ENCODE measurements at places on chromosomes 1 and 21. TPM values are rescaled to one million over a fixed set of nuclear protein-coding genes. Genes with fewer than 3 reads are reported as not detected.
A peak's percentile ranks its signal among the peaks of the same experiment; 100 is the strongest.

The GUCA2B gene
- not detected for total RNA-seq

The CFHR1 gene
- 0.23 TPM for total RNA-seq

The UBE2U gene
- not detected for total RNA-seq

The GRHL3 gene
- 2.6 TPM for total RNA-seq

The TMPRSS3 gene
- not detected for total RNA-seq

The OR14K1 gene
- total RNA-seq, result not detected

- DNase-seq, result no peak
These were observed 4.1 kb upstream of the TAGLN2 start for GRCh38 chr1:159929155-159930051.

DNA sequence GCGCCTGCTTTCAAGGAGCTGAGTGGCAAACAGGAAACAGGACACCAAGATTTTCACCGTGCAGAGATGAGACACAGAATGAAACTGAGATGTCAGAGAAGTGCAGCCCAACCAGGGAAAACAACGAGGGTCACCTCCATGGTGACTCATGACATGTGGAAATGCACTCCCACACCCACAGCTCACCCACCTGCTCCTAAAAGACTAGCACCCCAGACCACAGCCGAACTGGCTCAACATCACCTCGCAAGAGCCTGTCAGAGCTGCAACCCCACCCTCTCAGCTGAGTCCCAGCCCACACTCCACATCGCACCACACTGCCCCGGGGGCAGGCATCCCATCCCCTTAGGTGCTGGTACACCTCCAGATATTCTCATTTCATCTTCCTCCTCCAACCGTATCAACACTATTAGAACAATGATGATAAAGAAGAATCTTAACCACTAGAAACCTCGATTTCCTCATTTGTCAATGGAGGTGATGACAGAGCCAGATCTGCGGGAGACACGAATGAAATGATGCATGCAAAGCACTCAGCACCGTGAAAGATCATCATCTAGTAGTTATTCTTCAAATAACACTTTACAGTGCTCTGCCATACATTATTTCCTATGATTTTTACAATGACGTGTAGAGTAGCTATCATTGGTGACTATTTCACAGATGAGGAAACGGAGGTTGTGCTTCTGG lies 103.2 kb downstream of the DMRTB1 start:
- DNase-seq, result no peak

DNA sequence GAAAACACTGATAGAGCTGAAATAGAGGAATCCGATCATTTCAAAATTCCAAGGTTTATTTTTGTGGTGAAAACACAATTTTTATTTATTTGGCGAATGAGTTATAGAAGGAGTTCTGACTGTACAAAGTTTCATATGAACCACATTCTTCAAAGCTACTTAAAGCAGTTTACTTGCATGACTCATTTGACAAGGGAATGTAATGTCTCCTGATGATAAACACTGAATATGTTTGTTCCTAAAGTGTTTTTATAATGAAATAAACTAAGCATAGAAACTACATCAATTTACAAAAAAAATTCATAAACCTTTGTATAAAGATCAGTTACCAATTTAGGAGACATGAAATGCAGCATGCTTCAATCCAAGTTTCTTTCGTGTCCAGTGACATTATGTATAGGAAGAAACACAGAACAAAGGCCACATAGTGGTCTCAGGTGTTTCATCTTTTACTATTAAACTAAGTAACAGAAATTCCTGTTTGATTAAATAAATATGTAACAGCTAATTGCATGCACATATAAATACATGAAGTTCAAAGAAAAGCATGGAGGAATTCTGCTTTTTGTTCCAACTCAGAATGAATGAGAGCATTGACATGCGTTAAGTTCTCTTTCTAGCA lies 2.5 kb downstream of the PRKACB start:
- DNase-seq, result peak; percentile 75

DNA sequence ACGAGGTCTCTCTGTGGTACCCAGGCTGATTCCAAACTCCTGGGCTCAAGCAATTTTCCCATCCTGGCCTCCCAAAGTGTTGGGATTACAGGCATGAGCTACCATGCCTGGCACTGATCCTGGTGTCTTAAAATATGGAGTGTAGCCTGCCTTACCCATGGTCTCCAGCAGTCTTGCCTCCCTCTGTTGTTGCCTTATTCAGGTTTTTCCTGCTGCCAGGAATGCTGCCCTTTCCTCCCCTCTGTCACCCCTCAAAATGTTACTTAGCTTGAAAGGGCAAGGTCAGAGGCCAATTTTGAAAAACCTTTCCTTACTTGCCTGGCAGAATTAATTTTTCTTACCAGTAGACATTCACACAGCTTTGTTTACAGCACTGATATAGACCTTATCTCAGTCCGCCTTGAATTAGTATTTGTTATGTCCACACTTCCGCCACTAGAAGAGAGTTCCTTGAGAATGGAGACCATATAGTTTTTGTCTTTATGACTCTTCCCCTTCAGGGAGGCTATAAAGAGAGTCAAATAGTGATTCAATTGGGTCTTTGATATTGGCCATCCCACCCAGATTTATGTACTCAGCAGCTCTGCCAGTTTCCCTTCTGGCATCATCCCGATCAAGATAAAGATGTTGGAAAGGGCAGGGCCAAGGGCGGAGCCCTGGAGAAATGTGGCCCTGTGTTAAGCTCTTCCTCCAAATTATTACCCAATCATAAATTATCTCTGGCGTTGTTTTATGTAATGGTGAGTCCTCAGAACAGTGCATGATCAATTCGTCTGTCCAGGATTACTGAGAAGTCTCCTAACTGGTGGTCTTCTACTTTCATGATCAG lies 38.8 kb downstream of the C1orf21 start:
- DNase-seq, result no peak

DNA sequence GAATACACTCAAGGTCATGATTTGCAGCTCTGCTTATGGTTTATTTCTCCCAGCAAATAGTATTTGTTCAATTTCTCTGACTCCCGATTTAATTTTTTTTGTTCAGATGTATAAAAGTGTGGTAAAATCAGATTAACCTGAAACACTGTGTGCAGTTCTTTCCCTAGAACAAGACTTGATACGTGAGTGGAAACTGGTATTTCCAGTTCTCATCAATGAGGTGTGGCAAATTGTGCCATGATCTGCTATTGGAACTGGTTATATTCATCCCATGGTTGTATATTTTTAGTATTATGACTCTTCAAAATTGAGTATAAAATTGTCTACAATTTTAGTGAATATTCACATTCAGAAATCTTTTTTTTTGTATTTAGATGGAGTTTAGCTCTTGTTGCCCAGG lies 76.8 kb upstream of the IVNS1ABP start:
- DNase-seq, result no peak

- DNase-seq, result no peak
These were observed 145.7 kb downstream of the ZNF644 start for GRCh38 chr1:90876101-90876500.

- DNase-seq, result no peak
These were observed 20.2 kb upstream of the MTR start for GRCh38 chr1:236774926-236775325.

DNA sequence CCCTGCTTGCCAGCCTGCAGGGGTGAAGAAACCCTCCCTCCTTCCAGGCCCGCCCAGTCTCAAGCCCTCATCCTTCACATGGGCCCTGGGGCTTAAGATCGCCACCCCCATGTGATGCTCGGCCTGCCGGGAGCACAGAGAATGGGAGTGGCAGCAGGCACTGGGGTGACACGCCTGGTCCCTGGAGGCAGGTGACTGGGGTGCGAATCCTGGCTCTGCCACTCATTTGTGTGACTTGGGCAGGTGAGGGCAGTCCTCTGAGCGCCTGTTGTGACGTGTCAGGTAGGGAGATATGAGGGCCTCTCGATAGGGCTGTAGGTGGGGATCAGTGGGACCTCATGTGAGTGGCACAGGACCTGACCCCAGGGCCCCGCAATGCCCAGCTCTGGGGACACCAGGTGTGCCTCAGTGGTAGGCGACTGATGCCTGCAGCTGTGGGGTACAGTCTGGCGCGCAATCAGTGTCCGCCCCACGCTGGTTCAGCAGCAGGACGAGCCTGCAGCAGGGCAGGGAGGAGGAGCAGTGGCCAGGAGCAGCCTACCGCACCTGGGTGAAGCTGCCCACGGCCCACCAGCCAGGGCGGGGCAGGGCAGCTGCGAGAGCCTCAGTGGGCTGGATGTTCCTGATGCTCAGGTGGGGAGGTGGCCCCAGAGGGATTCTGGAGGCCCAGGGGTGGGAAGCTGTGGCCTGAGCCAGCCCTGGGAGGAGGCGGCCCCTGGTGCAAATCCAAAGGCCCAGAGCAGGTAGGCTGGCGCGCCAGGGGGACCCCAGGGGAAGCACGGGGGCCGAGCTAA lies 6.2 kb downstream of the SH2D5 start:
- DNase-seq, result no peak

GRCh38 chr1:96236156-96236739 lies 485.3 kb upstream of the PTBP2 start:
- DNase-seq, result peak; percentile 45

GRCh38 chr1:22404486-22404885 lies 47.2 kb upstream of the ZBTB40 start:
- DNase-seq, result no peak

- DNase-seq, result no peak
These were observed 10.1 kb downstream of the FMN2 start for GRCh38 chr1:240101737-240102136.

DNA sequence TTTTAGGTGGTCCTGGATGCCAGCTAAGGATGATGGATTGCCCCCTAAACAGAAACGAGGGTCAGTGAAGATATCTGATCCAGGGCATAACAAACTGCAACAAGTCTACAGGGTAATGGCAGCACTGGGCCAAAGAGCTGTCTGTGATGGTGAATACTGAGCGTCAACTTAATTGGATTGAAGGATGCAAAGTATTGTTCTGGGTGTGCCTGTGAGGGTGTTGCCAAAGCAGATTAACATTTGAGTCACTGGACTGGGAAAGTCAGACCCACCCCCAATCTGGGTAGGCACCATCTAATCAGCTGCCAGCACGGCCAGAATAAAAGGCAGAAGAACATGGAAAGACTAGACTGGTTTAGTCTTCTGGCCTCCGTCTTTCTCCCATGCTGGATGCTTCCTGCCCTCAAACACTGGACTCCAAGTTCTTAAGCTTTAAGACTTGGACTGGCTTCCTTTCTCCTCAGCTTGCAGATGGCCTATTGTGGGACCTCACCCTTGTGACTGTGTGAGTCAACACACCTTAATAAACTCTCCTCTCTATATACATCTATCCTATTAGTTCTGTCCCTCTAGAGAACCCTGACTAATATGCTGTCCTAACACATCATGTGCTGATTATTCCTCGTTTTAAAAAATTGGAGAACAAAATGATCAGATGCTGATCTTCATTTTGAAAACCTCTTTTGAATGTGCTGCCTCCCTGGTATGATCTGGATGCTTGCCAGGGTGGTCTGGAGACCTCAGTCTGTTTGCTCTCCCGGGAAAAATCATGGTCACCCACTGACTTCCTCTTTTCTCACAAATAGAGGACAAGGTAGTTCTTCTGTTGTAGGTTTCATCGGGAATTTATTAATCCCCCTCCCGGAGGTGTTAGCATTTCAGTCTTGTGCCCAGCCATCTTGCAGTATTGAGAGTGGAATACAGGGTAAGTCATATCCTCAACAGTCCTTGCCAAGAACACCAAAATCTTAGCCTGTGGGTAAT lies 234.7 kb downstream of the SETD4 start:
- DNase-seq, result no peak

All from astrocyte (in vitro differentiated cells and primary cell).